ENCODE measurements at places on chromosomes 4 and X. TPM values are rescaled to one million over a fixed set of nuclear protein-coding genes. Genes with fewer than 3 reads are reported as not detected.

SMAD1 gene
- total RNA-seq = 8.9 TPM

C4orf51 gene
- total RNA-seq = not detected

- DNase-seq = peak; percentile 53
These were observed 53.7 kb upstream of the MYOZ2 start for GRCh38 chr4:119081943-119082342.

GRCh38 chrX:50723006-50723405 lies 91.0 kb downstream of the SHROOM4 start:
- no peak for DNase-seq

USP17L28 gene
- not detected for total RNA-seq

DNA sequence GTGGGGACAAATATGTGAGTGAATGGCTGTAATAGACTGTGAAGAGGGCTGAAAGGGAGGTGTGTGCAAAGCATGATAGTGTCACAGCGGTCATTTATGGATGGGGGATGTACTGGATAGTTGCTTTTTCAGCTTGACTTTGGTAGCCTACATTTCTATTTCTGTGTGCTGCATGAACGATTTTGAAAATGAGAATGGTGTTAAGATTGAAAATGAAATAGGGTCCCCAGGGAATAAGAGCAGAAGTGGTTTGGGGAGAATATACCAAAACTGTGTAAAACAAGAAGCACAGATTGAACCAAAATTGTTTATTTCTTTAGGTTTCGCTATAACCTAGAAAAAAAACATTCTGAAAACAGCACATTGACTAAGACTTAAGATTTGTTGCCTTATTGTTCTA lies 58.8 kb upstream of the CLNK start:
- no peak for DNase-seq

- no peak for DNase-seq
These were observed 74.6 kb downstream of the AMELX start for GRCh38 chrX:11367609-11368430.
